WERI-Rb-1 (cell line): ENCODE measurements at places on chromosomes 4 and X.

DNA sequence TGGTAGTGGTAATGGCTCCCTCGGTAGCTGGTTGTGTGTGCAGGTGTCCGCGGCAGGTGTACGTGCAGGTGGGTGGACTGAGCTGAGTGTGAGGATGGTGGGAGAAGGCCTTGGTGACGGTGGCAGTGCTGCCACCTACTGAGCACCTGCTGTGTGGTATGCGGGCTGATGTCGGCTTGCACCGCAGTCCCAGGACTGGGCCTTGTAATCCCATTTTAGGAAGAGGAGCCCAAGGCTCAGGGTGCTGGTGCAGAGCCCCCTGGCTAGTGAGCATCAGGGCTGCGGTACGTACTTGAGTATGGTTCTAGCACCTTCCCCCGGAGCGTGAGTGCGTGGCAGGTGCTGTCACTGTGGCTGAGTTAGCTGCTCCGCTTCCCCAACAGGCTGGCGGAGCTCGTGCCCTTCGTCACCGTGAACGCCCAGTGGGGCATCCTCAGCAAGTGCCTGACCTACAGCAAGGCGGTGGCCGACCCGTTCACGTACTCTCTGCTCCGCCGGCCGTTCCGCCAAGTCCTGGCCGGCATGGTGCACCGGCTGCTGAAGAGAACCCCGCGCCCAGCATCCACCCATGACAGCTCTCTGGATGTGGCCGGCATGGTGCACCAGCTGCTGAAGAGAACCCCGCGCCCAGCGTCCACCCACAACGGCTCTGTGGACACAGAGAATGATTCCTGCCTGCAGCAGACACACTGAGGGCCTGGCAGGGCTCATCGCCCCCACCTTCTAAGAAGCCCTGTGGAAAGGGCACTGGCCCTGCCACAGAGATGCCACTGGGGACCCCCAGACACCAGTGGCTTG, 5.7 kb upstream of the CPZ start:
- peak; percentile 50 for DNase-seq

DNA sequence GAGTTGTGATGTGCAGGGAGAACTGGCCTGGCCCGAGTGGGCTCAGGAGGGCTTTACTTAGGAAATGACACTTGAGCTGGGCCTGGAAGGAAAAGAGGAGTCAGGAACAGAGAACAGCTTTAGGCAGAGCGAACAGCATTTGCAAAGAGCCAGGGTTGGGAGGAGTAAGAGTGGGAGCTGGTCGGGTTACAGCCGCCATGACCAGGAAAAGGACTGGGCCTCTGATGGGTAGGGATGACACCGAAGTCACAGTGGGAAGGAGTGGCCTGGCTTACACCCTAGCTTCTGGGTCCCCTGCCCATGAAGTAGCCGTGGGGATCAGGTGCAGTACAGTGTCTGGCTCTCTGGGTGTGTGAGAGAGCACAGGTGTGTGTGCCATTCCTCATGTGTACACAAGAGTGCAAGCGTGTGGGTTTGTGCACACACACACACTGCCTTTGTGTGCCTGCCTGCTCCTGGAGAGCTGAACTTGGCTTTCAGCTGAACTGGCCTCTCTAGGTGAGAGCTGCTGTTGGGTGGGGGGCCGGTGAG, 31.6 kb downstream of the TRMT44 start:
- DNase-seq, result no peak

GRCh38 chr4:51932261-51932660, 87.9 kb downstream of the LRRC66 start:
- DNase-seq, result no peak

DNA sequence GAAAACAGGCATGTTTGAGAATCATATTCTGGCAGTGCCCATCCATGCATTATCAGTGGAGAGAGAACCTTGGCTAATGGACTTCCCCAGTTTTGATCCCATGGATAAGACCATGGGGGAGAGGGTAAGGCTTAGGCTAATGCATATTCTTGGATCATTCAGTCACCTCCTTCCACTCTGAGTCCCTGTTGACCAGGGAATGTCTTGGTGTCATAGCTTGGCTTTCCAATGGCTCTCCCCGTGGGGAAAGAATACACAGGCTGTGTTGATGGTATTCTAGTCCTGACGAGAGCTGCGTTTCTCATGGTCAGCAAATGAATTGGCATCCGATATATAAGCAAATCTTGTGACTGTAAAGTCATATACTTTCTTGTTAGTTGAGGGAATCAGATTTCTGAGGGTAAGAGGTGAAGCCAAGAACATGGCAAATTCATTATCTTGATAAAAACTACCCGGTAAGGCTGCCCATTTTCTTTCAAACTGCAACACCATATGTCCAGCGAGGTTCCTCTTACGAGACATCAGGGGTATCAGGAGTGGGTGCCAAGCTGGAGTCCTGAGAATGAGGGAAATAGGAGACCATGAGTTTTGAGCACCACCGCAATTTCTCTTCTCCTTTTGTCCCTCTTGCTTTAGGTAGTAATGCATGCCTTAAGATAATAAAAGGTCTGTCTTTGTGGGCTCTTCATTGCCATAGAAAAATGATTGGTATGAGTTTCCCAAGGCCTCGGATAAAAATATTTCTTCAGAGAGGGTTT, 18.0 kb downstream of the RHOH start:
- no peak for DNase-seq

DNA sequence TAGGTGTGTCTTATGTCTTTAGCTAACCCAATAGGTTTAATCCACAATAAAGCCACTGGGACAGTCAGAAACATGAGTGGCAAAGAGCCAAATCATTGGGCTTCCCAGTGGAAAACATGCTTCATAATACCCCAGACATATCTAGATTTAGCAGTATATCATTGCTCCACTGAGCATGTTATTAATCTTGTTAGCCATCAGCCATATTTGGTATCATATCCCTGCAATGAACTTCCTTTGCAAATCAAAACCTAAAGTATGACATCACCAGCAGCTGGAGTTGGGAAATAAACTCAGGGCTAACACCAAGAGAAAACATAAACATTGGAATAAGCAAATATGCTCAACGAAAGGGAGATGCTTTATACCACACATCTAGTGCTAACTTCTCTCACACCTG, 280.8 kb upstream of the NOCT start:
- no peak for DNase-seq
